Muscle of leg (tissue), 16 donors: ENCODE measurements at places on chromosomes 1 and 21. TPM values are rescaled to one million over a fixed set of nuclear protein-coding genes. Genes with fewer than 3 reads are reported as not detected.

GRCh38 chr1:1757422-1758058, 20.7 kb downstream of the NADK start:
- DNase-seq = no peak

DNA sequence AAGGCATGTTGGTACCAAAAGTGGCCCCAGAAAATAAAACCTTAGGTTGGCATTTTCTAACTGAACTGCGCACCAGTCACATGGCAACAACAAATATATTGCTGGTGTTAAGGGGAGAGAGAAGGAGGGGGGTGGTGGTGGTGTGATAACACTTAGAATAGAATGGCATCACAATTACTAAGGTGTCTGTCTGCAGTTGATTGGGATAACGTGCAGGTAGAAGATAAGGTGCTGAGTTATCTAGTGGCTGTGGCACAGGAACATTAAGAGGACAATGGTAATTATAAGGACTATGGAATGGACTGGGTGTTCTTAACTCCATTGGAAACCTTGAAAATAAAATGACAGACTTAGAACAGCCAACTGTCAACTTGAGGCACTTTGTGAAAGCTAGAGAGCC, 1.4 kb upstream of the YIPF1 start:
- DNase-seq = no peak

- no peak for DNase-seq
Measured at GRCh38 chr1:201092738-201093137, 19.5 kb downstream of the CACNA1S start.

The VCAM1 gene
- total RNA-seq = 18.4 TPM

DNA sequence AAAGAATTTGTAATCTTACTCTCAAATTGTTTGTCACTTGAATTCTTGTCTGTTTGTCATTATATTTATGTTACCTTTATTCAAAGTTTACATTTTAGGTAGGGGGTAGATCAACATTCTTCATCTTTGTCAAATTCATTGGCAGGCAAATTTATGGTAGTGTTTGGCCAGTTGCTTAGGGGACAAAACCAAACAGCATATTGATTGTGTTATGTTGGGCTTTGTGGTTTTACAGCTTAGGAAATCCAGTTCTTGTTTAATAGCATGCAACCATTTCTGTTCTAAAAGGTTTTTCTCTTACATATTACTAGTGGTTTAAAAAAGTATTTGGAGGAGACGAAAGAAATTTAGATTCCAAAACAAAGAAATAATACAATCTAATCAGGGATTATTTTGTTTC, 91.4 kb downstream of the HMCN1 start:
- DNase-seq = no peak

The ETV3L gene
- not detected for total RNA-seq

The CD101 gene
- 3.5 TPM for total RNA-seq

GRCh38 chr1:14835725-14836124, 237.2 kb downstream of the KAZN start:
- DNase-seq = no peak

DNA sequence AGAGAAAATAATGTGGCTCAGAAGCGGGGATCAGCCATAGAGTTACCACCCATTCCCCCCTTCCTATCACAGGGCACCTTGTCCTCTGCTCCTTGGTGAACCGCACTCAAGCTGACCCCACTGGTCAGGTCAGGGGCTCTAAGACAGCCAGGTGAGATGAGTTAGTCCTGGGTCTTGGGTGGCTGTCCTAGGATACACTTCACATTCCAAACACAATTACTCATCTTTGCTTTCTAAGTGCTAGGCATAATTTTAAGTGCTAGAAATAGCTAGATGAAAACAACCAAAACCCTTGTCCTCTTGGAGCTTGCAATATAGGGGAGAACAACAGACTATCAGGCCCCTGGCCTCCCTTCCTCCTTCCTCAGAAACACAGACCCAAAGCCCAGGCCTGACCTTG, 7.8 kb upstream of the MUTYH start:
- DNase-seq = no peak
